Pulmonary artery endothelial cell (primary cell): ENCODE measurements at places on chromosomes 11 and 22. TPM values are rescaled to one million over a fixed set of nuclear protein-coding genes. Genes with fewer than 3 reads are reported as not detected.

GRCh38 chr11:11814614-11815452 is 26.9 kb upstream of the USP47 start:
- DNase-seq, result no peak

GRCh38 chr11:19924311-19924710 is 211.7 kb downstream of the NAV2 start:
- no peak for DNase-seq

SCN3B gene
- total RNA-seq, result 0.13 and 0.39 TPM in 2 replicates

- peak; percentile 93 for DNase-seq
Measured at GRCh38 chr11:109033627-109034338, 368.9 kb downstream of the DDX10 start.

- no peak for DNase-seq
Measured at GRCh38 chr11:126573325-126573978, 218.0 kb downstream of the ST3GAL4 start.

PELI3 gene
- 4.0 and 5.2 TPM in 2 replicates for total RNA-seq

GRCh38 chr11:2451916-2452315 is 7.1 kb downstream of the KCNQ1 start:
- no peak for DNase-seq

RAB3IL1 gene
- 0.92 and 1.9 TPM in 2 replicates for total RNA-seq

MADD gene
- 12.5 and 17.2 TPM in 2 replicates for total RNA-seq

- DNase-seq, result no peak
Measured at GRCh38 chr11:10930224-10930971, 72.5 kb upstream of the ZBED5 start.

- DNase-seq, result no peak
Measured at GRCh38 chr11:31652528-31652927, 143.0 kb downstream of the ELP4 start.

- DNase-seq, result no peak
Measured at GRCh38 chr11:81237139-81237538, 1496.5 kb downstream of the FAM181B start.

- DNase-seq, result no peak
Measured at GRCh38 chr11:106098893-106099553, 21.6 kb downstream of the AASDHPPT start.

GRCh38 chr11:121309688-121310087 is 17.1 kb downstream of the SC5D start:
- no peak for DNase-seq

ADM2 gene
- 0.18 and 0.20 TPM in 2 replicates for total RNA-seq

DNA sequence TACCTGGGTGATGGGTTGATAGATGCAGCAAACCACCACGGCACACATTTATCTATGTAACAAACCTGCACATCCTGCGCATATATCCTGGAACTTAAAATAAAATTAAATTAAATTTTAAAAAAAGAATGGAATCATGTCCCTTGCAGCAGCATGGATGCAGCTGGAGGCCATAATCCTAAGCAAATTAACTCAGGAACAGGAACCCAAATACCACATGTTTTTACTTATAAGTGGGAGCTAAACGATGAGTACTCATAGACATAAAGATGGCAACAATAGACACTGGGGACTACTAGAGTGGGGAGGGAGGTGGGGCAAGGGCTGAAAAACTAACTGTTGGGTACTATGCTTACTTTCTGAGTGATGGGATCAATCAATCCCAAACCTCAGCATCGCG is 40.9 kb downstream of the CWC15 start:
- DNase-seq, result no peak

GRCh38 chr22:38165922-38166593 is 15.6 kb downstream of the PLA2G6 start:
- DNase-seq, result no peak

DNA sequence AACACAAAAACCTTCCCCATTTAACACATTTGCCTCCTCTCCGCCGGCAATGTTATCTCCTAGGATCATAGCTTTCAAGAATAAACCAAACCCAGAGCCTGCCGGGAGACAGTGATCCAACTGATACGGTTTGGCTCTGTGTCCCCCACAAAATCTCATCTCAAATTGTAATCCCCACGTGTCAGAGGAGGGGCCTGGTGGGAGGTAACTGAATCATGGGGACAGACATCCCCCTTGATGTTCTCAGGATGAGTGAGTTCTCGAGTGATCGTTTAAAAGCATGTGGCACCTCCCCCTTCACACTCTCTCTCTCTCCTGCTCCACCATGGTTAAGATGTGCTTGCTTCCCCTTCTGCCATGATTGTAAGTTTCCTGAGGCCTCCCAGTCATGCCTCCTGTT is 33.3 kb downstream of the RBFOX2 start:
- DNase-seq, result no peak

GRCh38 chr11:976431-977160 is 50.9 kb downstream of the AP2A2 start:
- DNase-seq, result no peak

- no peak for DNase-seq
Measured at GRCh38 chr11:66183494-66184048, 84.9 kb upstream of the RAB1B start.

DNA sequence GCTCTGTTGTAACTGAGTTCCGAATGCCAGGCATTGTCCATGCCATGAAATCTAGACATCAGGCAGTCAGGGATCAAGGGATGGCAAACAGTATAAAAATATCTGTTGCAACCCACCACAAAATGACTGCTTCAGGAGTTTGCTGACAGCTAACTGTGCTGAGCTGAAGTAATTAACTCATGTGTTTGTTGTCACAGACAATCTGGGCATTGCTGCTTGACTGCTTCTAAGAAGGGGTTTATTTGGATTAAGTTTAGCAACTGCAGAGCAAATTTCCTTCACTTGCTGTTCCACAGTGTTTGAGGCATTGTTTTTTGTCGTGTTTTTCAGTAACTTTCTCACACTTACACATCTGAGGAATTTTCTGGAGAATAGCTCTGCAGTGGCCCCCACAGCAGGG is 30.4 kb downstream of the BSX start:
- no peak for DNase-seq

SPON1 gene
- total RNA-seq, result not detected in 2 replicates

DNA sequence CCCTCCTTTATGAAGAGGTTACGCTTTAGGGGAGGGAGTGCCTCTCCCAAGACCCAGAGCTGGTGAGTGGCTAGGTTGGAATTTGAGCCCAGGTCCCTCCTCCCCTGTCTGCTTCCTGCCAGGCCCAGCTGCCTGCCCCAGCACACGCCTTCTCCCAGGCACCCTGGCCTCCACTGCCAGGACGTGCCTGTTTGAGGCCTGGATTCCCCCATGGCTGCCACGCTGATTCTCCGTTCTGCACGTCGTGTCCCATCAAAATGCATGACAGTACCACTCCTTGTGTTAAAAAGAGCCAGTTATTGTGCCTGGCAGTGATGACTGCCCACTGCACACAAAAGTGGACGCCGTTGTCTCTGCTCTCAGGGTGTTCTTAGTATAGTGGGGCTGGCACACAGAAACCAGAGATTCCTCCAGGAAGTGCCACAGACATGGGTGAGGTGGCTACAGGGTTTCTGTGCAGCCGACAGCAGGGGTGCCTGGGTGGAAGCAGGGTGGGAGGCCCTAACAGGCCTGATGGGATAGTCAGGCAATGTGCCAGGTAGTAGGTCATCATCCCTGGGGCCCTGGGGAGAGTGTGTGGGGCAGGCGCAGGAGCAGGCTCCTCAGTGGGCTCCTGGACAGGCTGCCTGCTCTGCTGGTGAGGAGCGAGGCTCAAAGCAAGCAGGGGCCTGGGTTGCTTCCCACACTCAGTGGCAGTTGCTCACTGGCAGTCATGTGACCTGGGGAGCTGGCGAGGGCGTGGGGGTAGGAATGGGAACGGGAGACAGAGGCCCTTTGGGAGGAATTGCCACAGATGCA is 24.2 kb downstream of the MED15 start:
- DNase-seq, result no peak

GRCh38 chr11:108216988-108217387 is 5.5 kb downstream of the NPAT start:
- no peak for DNase-seq

GRCh38 chr11:63837739-63838138 is 1.2 kb upstream of the MARK2 start:
- DNase-seq, result no peak

DNA sequence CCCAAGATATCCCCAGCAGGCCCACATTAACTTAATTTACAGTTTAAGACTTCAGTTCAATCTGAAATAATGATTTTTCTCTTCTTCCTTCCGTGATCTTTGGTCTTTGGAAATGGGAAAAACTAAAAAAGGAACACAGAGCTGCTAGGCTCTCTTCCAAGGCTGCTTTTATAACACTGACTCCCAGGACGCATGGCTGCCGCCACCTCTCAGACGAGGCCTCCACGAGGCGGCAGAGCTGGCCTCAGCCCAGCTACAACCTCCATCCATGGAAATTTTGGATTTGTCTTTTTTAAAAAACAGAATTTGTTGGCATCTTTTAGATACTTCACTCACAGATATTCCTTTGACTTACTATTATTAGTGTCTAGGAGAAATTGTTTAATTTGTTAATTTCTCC is 385.5 kb upstream of the SYN3 start:
- DNase-seq, result no peak

- no peak for DNase-seq
Measured at GRCh38 chr11:117638911-117639543, 158.0 kb downstream of the DSCAML1 start.

ANO5 gene
- total RNA-seq, result 2.3 and 4.7 TPM in 2 replicates

TRIM51 gene
- not detected in 2 replicates for total RNA-seq

MRGPRX4 gene
- not detected in 2 replicates for total RNA-seq

- no peak for DNase-seq
Measured at GRCh38 chr11:63020671-63021291, 5.1 kb upstream of the SLC22A8 start.

GRCh38 chr11:132237781-132238180 is 867.4 kb downstream of the NTM start:
- DNase-seq, result no peak

BACE1 gene
- total RNA-seq, result 9.3 and 12.4 TPM in 2 replicates

BRSK2 gene
- total RNA-seq, result 0.20 TPM in 1 of 2 replicates, not detected in the other

GRCh38 chr11:70644343-70645060 is 246.2 kb downstream of the CTTN start:
- DNase-seq, result no peak

GRCh38 chr22:24107661-24108060 is 73.6 kb upstream of the SUSD2 start:
- DNase-seq, result peak; percentile 59

- no peak for DNase-seq
Measured at GRCh38 chr11:21501245-21501644, 691.6 kb upstream of the ANO5 start.

DNA sequence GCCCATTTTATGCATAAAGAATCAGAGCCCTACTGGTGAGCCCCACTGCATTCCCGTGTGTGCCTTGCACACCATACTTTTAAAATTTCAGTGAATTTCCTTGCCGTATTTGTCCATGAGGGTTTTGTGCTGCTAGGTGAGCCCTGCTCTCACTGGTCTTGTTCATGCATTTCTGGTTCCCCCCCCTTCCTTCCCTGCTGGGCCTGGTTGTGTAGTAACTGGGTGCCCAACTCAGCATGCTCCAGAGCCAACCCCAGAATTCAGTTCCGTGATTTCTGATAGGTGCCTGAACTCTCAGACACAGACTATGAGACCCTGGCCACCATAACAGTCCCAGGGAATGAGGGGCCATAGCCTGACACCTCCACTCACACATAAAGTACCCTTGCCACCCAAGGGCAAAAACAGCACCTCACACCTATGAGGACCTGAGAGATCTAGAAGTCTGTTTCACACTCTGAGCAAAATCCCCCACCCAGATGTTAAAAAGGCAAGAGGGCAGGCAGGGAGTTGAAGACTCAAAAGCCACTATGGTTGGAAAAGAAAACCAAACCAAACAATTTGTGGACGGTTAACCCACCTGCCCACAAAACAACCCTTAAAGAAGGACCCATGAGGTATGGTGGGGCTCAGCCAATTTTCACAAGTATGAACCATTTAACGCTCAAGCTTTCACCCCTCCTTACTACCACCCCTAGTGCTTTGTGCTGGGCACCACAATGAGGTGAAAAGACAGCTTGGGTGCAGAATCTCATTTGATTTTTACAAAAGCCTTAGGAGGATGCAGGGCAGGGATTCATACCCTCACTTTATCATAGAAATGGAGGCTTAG is 16.8 kb upstream of the IL10RA start:
- DNase-seq, result no peak

FKBP2 gene
- 62.8 and 91.5 TPM in 2 replicates for total RNA-seq

DNA sequence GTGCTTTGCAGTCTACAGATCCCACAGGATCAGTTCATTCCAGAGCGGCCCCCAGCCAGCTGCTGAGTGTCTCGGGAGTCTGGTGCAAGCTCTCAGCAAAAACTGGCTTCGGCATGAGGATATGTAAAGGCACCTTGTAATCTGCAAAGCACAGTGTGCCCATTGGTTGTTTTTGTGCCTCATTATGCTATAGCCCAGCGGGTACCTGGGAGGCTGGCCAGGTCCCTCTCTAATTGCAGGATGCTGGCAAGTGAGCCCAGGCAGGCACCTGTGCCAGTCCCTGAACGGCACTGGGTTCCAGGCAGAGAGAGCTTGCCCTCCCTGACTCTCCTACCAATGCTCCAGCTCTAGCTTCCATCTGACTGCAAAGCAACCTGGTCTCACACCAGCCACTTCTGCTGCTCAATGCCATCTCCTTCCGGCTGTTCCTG is 128.7 kb downstream of the DSCAML1 start:
- no peak for DNase-seq

GRCh38 chr11:73152861-73153483 is 10.9 kb upstream of the FCHSD2 start:
- no peak for DNase-seq

DNA sequence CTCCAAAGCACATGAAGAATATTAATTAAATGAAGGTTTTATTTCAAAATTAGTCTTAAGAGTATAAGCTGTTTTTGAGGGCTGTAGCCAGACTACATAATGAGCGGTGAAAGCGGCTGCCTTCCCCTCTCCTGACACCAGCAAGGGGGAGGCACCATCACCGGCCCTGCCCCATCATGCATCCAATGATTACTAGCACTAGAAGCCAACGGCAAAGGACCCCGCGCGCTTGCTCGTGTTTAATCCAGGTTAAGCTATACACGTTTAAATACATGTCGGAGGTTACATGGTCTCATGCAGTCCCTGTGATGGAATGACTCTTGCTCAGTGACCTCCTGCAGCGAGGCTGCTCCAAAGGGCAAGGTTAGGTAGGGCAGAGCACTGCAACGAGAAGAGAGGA is 50.3 kb downstream of the FEZ1 start:
- DNase-seq, result no peak

DNA sequence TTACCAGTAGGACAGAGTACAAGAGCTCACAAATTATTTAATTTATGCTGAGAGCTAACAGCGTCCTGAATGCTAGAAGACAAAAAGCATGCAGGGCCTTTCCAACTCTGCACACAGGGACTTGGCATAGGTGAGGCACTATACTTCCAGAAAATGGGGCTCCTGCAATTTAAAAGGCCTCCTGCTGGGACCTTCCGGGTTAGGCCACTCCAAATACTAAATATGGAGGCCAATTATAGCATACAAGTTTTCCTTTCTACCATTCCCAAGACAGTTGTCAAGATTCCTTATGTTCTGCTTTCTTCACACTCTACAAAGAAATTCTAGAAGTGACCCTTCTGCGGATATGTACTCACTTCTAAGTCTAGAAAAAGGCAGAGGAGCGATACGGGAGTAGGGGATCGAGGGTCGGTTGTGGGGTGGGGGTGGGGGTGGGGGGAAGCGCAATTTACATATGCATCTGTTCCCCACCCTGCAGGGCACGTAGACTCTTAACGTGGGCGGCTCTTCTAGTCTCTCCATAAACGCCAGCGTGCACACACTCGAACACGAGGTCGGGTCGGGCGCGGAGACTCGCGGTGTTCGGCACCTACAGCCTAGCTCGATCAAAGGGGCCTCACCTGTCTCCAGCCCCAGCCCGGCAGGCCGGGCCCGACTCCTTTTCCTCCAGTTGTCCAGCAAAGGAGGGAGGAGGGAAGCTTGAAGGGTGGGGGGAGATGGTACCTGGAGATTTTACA is 728 bp downstream of the DCUN1D5 start:
- DNase-seq, result no peak

- DNase-seq, result no peak
Measured at GRCh38 chr22:37996079-37996478, 11.7 kb upstream of the SOX10 start.
